ENCODE measurements at places on chromosomes 5 and 9.
A peak's percentile ranks its signal among the peaks of the same experiment; 100 is the strongest.

DNA sequence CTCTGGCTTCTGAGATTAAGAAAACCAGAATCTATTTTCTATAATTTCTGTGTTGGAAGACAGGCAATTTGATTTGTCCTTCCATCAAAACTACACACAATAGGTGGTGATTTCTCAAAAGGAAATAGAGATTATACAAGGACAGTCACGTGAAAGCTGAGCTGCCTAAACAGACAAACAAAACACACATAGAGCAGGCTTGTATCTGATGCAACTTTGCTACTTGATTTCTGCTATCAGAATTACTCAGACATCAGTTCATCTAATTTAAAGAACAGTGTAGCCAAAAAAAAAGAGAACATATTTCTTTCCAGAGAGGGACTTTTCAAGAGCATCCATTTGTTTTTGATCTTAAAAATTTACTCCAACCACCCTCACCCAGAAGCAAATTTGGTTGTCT is 2128.3 kb upstream of the C9orf72 start:
- no peak for DNase-seq

DNA sequence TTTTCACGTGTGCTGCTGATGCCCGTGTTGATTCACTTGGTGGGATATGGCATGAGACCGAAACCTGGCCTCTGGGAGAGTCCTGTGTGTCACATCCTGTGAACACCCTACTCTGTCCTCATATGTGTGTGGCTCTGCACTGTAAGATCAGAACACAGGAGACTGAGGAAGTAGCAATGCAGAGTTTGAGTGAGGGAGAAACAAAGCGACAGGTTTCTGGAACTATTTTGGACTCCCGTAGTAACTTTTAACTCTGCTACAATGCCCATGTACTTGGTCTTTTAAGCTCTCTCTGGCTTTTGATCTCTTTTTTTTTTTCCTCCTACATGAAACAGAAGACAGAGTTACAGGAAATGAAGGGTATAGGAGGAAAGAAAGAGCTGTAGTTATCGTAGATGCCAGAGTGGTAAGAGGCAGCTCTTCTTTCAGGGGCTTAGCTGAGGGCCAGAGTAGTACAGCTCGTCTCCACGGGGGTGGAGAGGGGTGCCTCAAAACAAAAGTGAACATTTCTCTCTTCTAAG is 26.6 kb downstream of the GRAMD2B start:
- peak; percentile 57 for DNase-seq

DNA sequence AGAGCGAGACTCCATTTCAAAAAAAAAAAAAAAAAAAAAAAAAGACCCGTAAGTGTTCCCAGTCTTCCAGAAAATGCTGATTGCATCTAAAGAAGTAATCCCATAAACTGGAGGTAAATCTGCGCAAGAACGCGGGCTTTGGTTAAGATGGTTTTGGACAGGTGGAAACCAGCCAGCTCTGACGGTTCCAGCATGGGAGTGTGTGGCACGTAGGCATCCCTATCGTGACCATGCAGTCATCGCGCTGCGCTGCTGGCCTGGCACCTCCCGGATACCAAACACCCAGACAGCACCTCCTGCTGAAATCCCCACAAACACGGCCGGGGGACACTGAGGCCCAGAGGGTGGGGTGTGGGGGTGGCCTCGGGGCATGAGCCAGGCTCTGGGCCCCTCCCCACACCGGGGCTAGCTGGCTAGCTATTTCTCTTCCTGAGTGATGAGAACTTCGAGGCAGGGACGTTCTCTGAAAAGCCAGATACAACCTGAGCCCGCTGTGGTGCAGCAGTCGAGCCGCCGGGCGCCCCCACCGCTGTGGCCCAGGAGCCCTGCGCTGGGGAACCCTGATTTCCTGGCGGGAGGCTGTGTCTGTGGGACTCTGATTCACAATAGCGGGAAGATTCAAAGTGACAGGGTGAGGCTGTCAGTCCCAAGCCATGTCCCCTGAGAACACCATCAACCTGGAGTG is 32.2 kb upstream of the NOTCH1 start:
- no peak for DNase-seq

DNA sequence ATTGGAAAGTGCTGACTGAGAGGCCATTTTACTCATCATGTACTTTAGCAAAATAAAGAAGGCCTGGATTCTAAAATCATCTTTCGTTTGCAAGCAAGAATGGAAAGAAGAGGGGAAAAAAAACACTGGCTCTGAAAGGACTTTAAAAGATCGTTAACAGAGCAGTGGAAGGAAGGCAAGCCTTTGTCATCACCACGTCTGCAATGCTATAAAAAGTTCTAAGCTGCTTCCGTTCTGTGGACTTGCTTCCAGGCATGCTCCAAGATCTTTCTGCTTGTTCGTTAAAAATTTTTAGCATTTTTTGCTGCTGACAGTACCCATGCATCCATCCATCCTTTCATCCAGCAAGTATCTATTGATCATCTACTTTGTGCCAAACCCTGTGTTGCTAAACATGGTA is 226.5 kb downstream of the GABBR2 start:
- no peak for DNase-seq

DNA sequence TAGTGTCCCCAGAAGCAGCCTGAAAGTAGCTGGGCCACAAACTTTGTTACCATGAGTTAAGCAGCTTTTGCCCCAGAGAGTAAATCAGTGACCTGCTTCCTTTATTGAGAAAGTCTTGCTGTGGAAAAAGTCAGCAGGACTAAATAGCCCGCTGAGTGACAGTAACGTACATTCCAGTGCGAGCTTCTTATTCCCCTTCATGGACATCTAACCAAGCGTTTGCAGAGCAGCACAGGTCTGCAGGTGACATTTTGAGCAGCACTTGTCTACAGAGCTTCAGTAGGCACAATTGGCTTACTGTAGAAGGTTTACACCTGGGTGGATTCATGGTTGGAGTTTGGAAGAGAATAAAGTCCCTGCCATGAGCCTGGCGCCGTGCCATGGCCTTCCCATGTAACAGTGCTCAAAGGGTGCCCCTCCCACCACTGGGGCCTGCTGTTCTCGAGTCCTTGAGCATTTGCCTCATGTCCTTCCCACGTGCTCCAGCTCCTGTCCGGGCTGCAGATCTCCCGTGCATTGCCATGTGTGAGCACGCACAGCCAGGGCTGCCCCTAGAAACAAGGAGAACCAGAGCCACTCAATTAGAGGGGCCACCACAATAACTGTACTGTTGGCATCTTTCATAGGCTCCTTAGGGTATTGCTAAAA is 41.3 kb upstream of the GRHPR start:
- DNase-seq, result no peak

- DNase-seq, result no peak
Observed at GRCh38 chr5:63648376-63648775, 313.9 kb downstream of the HTR1A start.

DNA sequence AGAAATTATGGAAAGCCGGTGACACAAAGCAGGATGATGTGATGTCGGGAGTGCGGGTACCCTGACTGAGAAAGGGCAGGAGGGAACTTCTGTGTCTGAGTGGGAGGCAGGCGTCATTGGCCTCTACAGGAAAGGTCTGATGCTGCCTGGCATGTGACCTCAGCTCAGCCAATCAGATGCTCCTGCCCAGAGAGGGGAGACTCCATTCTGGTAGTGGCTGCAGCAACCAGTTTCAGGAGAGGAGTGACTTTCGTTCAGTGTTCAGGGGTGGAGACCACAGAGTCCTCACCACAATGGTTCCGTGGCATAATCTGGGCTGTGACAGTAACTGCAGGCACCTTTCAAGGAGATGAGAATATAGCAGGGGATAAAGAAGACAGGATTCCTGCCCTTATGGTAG is 6.7 kb upstream of the SFXN1 start:
- DNase-seq, result no peak

DNA sequence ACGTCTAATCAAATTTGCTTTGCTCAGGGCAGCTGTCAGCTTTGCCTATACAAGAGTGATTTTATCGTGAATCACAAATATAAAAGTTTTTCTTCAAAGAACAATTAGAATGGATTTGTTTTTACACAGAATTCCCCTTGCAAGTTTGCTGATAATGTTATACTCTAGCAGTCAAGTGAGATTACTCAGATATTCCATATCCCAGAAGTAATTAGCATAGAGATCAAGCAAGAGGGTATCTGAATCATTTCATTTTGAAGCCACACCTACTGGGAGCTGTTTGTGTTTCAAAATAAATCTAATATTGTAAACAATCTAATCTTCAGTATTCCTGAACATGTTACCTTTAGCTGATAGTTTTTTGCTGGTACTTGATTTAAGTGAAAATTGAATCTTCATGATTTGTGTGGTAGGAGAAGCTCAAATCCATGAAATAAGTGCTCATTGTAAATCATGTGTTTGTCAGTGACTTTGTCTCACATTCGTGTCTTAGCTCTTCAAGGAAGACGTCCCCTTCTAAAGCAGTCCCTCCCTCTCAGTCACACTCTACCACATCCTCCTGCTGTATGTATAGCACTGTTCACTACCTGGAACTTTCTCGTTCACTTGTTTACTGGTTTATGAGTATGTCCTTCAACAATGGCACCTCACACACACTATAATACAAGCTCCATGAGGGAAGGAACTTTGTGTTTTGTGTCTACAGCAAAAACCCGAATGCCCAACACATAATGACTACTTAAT is 3.3 kb upstream of the TTC39B start:
- DNase-seq, result peak; percentile 42

DNA sequence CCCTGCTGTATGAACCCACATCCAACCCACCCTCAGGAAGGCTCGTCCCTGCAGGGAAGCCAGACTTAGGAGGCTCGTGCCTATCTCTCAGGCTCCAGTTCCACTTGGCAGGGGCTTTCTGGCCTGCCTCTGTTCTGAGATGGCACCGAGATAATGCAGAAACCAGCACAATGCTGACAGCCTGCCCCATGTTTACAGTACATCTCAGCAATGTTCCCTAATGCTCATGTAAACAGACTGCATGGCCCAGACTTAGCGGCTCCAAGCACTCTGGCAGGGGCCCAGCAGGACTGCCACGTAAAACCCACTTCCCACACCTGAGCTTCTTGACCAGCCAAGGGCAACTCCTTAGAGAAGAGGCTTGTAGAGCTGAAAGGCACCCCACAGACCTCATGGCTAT is 499.5 kb upstream of the BRINP1 start:
- no peak for DNase-seq

GRCh38 chr5:33422191-33422590 is 18.6 kb upstream of the TARS1 start:
- no peak for DNase-seq

GRCh38 chr5:68269820-68270219 is 54.3 kb downstream of the PIK3R1 start:
- DNase-seq, result no peak

- DNase-seq, result no peak
Observed at GRCh38 chr5:147479949-147480348, 29.9 kb downstream of the DPYSL3 start.

DNA sequence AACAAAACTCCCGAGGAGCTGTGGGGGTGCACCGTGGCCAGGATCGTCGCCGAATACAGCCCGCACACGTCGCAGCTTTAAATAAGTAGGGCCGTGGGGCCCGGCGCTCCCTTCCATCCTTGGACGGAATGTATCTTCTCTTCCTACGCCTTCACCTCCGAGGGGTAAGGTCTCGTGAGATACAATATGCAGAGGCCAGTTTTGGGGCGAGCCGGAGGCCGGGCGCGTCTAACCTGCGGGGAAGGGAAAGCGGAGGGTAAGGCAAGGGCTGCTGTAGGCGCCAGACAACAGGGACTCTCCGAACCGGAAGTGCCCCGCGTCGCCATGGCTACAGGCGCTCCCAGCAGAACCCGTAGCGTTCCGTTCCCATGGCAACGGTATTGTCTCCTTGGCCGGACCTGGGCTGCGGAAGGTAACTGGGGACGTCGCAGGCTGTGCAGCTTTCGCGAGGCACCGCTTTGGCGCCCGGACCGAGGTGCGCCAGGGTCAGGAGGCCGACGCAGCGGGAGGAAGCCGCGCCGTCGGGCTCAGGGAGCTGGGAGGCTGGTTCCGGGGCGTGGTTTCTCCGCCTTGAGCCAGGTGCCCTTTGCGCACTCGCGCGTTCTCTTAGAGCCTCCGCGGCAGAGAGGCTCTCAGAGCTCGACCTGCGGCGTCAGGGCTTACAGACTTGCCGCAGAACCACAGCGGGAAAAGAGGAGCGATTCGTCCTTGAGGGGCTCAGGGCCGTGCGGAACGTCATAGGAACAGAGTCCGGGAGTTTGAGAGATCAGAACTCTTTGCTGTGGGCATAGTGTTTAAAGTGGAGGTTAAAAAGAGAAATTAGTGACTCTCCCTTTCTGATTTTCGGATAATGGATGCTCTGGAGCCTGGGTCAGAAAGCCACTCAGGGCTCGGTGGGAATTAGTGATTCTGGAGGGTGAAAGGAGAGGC is at the start of gene TTC23L:
TTC23L (plus strand) TSS at position 380 of the 930 bp plus-strand sequence. CDS start 1,508 bp downstream, outside the sequence.
- DNase-seq, result peak; percentile 91

GRCh38 chr9:86604741-86605140 is 250.5 kb upstream of the TUT7 start:
- no peak for DNase-seq

DNA sequence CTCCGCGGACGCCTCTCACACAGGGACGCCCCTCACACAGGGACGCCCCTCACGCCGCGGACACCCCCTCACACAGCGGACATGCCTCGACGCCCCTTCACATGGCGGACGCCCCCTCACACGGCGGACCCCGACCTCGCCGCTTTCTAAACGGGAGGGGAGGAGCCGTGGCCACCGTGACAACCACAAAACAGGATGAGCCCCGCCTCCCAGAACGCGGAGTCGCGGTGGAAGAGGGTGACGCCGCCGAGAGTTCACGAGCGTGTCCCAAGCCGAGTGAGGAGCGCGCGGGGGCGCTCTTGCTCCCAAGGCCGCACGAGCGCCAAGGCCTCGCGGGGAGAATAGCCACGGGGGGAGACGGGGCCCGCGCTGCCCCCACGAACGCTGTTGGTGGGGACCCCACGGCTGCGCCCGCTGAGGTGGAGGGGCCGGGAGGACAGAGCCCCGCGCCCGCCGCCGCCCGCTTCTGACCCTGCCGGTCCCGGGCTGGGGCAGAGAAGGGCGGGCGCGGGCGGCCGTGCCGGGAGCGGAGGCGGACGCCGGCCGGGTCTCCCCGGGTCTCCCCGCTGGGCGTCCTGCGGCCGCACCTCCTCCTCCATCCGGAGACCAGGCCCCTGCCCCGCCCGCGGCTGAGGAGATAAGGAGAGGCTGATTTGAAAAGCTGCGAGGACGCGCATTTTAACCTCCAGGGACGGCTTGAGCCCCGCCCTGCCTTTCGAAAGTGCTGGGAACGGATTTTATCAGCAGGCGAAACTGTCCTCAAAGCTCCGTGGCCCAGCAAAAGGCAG is 3.9 kb upstream of the NKD2 start:
- peak; percentile 37 for DNase-seq

GRCh38 chr9:89812556-89813181 is 207.9 kb downstream of the GADD45G start:
- DNase-seq, result no peak

DNA sequence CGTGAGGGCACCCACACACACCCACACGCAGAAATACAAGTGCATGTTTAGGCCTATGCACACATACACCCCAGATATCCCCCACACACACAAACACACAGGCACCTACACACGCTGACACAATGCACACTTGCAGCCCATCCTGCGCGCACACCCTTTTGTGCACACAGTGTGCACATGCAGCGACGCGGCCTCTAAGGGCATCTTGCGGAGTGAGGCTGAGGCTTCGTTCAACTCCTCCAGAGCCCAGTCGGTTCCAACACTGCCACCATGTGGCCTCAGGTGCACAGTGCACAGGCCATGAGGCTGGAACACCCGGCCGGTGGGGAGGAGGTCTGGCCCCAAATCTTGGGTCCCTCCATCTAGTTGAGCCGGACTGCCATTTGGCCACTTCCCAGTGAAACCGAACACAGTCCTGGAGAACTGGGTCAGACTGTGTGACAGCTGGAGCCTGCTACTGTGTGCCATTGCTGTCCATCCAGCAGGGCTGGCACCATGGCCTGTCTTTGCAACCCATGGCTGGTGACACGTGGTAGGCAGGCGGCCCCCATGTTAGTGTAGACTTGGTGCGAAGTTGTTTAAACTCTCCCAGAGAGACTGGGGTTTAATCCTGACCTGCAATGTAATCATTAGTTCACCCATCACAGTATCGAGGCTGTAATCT is 97.7 kb upstream of the MVB12B start:
- peak; percentile 46 for DNase-seq

Measured in central memory CD4-positive, alpha-beta T cell (primary cell).